ENCODE measurements at places on chromosomes 2 and 18.

DNA sequence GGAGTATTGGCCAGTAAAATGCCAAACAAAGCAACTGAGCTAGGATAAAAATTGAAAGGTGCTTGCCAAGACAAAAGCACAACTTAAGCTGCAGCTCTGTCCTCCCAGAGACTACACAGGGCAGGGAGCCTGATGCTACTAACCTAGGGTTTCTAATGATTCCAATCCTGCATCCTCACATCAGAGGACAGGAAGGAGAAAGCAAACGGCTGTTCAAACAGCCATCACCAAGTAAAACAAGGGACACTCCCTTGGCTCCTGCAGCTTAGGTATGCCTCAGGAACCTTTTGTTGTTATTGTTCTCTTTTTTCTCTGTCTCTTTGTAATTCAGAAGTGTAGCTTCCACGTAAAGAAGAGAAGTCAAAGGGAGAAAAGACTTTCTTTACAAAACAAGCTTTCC lies 99.5 kb downstream of the TCF4 start:
- no peak for DNase-seq

GRCh38 chr18:41967680-41968079 lies 12.6 kb downstream of the PIK3C3 start:
- DNase-seq = no peak

DNA sequence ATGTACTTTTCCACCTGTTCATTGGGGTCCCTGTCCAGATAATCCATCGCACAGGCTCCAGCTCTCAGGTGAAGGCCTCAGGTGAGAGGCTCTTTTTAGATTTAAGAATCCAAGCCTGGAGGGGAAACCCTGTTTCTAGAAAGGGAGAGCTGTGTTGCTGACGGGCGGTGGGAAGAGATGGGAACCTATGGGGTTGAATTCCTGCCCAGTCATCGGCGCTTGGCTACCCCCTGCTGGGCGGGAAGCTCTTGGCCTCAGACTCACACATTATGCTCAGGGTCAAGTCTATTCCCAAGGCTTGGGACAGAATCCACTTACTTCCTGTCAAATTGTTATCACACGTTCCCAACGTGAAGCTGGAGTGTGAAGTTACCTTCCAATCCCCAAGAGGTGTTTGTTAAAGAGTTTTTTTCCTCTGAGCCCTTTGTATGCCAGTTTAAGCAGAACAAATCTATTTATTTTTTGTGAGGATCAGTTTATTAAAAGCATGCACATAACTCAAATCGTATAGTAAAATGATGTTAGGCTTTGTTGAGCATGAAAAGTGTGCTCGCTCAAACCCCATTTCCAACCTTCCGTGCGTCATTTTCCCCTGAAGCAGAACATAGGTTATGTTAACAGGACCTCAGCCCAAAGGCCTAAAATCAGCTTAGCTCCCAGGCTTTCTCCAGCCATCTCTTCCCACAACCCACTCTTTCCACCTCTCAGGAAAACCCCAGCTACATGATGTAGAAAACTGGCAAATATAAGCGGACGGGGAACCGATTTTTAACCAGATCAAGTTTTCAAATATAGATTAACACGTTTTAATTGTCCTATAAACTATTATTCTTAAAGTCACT lies 181.7 kb upstream of the ETAA1 start:
- DNase-seq = peak; percentile 79

- DNase-seq = peak; percentile 74
These were observed 69.3 kb downstream of the TTC27 start for GRCh38 chr2:32697156-32697555.

GRCh38 chr2:199940373-199940772 lies 14.9 kb downstream of the TYW5 start:
- peak; percentile 30 for DNase-seq

Measured in fibroblast of skin of scalp (primary cell).